Body of pancreas (tissue), 4 donors: ENCODE measurements at places on chromosomes 1 and 21.

GRCh38 chr21:42294273-42294880, 20.8 kb downstream of the TFF3 start:
- DNase-seq = no peak

DNA sequence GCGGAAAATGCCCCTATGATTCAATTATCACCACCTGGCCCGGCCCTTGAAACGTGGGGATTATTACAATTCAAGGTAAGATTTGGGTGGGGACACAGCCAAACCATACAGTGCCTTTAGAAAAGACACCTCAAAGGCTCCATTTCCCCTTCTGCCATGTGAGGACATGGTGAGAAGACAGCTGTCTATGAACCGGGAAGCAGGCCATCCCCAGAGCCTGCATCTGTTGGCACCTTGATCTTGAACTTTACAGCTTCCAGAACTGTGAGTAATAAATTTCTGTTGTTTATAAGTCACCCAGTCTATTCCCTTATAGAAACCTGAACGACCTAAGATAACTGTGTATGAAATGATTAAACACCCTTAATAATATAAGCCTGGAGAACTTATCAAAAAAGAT, 61.6 kb downstream of the KIFAP3 start:
- no peak for DNase-seq

DNA sequence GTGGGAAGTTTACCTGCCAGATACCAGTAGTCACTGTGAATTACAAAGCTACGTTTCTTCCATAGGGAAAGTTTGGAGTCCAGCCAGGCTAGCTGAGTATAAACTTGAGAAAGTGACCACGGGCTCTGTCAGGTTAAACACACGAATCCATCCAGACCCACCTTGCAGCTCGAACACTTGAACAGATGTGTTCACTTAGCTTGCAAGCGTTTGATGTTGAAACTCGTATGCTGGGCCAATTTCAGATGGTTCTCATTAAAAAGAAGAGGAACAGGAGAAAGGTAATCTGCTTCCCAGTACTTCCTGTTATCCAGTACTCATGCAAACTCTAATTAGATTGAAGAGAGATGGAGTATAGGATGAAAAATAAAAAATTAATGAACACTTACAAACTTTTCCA, 636.4 kb downstream of the SMYD3 start:
- DNase-seq = no peak

DNA sequence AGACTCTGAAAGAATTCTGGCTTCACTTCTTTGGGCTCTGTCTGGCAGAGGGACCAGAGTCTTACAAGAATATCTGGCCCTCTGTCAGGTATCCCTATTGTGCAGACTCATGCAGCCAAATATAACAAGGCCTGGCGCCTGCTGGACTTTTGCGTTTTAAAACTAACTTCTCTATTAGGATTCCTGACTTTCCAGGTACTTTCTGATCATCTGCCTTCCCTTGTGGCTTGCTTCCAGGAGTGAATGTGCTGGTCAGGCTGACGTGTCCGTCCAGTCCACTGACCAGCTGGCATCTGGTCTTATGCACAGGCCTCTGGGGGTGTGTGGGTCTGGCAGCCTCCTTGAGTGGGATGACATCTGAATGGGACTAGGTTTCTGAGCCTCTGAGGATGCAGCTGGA, 8.6 kb upstream of the RAB29 start:
- no peak for DNase-seq

DNA sequence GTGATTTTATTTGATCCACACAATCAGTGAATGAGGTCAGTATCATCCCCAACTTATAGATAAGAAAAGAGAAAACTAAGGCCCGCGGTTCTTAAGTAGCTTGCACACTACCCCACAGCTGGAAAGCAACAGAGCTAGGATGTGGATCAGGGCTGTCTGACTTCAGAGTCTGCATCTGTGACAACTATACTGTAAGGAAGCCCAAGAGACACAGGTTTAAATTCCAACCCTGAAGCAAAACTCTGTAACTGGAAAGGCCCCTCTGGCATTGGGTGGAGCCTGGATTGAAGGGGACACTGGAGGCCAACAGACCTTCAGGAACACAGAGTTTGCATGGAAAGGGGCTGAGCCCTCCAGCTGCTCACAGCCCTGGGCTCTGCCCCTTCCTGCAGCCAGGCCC, 40.2 kb downstream of the LGR6 start:
- no peak for DNase-seq

- no peak for DNase-seq
These were observed 14.3 kb upstream of the PROK1 start for GRCh38 chr1:110436635-110437034.

GRCh38 chr1:204420039-204421004, 8.7 kb upstream of the PPP1R15B start:
- no peak for DNase-seq

DNA sequence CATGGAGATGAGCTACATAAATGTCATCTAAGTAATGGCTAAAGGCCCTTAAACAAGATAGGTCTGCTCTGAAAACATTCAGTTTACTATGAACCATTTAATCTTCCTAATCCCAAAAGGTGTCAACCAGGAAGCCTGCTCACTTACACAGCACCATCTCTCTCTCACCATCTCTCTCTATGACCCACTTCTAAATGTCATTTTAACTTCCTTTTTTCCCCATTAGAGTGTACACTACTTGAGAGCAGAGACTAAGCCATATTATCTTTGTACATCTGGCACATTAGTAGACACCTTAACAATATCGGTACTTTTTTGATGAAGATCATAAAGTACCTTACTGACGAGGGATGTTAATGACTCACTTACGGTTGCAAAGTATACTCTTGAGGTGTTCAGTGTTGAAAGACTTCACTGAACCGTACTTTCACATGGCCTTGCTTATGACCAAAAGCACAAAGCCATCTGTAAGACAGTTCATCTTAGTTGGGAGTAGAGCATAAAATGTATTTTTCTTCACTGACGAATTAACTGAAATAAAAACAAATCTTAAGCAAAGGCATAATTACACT, 25.4 kb downstream of the FBXO42 start:
- no peak for DNase-seq

DNA sequence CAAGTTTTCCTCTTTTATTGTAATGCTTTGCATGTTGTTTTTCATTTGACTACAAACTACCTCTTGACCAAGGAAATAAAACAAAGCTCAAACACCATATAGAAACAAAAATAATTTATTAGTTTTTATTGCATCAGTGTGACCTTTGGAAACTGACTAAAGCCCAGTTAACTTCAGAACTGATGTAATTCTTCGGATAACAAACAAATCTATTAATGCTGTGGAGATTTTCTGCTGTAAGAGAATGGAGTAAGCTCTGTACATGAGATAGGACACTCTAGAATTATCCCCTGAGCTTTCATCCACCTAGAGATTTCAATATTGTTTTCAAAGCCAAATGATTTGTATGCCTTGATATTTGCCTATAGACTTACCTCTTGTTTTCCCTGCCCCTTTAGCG, 154.0 kb upstream of the KCNK2 start:
- DNase-seq = no peak

GRCh38 chr1:48807554-48808260, 31.0 kb upstream of the BEND5 start:
- DNase-seq = no peak

DNA sequence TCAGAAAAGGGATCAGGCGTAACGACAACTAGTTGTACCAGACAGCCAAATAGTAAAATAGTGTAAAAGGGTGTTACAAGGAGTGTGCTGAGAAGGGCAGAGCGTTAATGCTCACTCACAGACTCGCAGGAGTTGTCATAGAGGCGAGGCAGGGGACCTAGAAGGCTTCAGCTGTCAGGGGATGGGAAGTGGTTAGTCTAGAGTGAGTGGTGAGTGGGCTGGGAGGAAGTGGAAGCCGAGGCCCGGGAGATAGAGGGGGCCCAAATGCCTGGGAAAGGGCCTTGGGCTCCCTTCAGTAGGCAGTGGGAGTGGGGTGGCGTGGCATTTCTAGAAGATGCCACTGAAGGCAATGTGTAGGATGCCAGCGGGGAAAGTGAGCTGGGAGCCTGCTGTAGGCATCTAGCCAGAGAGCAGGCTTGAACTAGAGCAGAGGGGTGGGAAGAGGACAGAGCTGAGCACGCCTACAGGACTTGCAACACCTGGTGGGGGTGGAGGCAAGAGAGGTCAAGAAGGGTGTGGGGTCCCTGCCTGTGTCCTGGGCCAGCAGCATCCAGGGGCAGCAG, 10.3 kb downstream of the SLC6A17 start:
- DNase-seq = no peak

- DNase-seq = no peak
These were observed 361.1 kb downstream of the HHAT start for GRCh38 chr1:210689826-210690225.

DNA sequence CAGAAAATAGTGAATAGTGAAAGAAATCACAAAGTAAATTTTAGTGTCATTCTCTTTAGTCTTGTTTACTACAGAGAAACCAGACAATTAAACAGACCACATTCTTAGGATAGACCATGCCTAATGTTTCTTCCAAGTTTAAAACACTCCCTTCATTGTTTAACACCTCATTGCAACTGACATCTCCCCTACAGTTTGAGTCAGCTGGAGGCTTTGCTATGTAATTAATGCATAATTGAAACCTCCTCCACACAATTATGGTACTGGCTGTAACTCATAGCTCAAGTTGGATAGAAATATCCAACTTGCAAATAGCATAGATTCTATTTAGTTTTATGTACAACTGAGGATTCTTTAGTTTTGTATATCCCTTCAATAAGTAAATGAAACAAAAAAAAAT, 35.2 kb upstream of the B3GALT2 start:
- DNase-seq = no peak
